ENCODE measurements at places on chromosomes 2 and 18. TPM values are rescaled to one million over a fixed set of nuclear protein-coding genes. Genes with fewer than 3 reads are reported as not detected.

FABP1 gene
- 0.46 TPM for total RNA-seq

TLX2 gene
- 0.26 TPM for total RNA-seq

LIPG gene
- total RNA-seq = 6.8 TPM

SLC11A1 gene
- total RNA-seq = 0.55 TPM

DNA sequence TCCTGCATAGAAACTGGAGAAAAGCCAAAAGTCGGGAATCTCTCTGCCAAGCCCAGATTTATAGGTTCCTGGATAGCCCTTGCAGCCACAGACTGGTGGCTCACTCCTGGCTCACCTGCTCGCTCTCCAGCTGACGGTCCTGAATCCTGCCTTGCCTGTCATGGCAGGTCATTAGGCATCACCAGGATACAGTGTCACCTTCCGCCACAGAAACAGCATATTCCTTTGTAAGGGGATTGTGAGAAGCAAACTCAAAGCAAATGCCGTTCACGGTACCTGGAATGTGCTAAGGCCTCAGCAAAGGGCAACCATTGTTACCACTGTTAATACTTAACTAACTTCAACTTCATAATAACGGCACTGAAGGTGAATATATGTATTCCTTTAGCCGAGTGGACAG lies 57.1 kb upstream of the GPR45 start:
- no peak overlapping the region for H3K4me3 ChIP-seq
- 0 out of 2 replicates have a peak, but pooled peaks cover 3% of the 10 kb centered on the region for H3K36me3 ChIP-seq
- DNase-seq = no peak
- H3K27me3 ChIP-seq = peaks cover 4% of the 10 kb centered on the region
- peaks cover 29% of the 10 kb centered on the region for H3K4me1 ChIP-seq

DNA sequence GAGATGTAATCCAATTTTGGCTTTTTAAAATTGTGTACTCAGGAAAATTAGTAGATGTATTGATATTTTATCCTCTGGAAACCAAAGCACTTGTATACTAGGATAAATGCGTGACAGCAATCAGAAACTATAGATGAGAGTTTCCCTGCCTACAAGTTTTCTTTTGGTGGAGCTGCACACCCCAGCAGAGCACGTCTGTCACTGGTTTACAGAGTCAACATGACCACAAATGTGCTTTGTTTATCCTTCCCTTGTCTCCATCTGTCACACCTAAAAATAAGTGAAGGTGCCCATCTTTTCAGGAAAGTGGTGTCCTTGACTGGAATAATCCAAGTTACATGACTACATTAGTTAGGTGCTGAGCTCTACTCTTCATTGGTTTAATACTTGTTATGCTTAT lies 210.4 kb upstream of the DSEL start:
- no peak overlapping the region for H3K4me3 ChIP-seq
- H3K4me1 ChIP-seq = no peaks in the 10 kb centered on the region
- H3K27me3 ChIP-seq = no peaks in the 10 kb centered on the region
- no peak overlapping the region for H3K27ac ChIP-seq
- DNase-seq = no peak

DNA sequence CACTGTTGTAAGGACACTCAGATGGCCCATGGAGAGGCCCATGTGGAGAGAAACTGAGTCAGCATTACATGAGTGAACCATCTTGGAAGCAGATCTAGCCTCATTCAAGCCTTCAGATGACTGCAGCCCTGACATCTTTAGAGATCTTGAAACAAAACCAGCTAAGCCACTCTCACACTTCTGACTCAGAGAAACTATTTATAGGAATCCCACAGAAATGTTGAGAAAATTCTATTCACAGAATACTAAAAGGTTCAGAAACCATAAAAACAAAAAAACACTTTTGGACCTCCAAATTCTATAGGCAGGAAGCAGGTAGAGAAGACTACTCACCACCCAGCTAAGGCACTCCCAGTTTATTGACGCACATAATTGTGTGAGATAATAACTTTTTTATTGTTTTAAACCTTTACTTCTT lies 8.7 kb downstream of the TMEM169 start:
- H3K27ac ChIP-seq = no peak overlapping the region
- DNase-seq = no peak
- H3K4me3 ChIP-seq = no peak overlapping the region
- no peaks in the 10 kb centered on the region for H3K27me3 ChIP-seq
- no peaks in the 10 kb centered on the region for H3K4me1 ChIP-seq

DNA sequence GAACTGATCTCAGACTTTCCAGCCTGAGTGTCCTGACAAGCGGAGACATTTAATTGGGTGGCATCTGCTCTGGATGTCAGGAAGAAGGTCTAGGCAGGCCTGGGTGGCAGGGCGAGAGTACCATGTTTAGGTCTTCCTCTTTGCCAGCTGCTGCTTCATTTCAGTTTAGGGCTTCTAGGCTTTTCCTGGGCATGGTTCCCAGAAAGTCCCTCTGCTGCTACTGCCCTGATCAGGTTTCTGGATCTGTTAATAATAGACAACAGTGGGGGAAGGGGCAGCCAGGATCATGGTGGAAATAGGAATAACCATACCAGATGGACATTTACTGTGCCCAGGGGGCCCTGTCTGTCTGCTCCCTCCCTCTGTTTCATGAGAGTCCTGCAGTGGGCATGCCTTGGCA lies 2.3 kb upstream of the PLCD4 start:
- no peak for DNase-seq
- no peaks in the 10 kb centered on the region for H3K36me3 ChIP-seq
- no peak overlapping the region for H3K4me3 ChIP-seq
- H3K27me3 ChIP-seq = no peaks in the 10 kb centered on the region

DNA sequence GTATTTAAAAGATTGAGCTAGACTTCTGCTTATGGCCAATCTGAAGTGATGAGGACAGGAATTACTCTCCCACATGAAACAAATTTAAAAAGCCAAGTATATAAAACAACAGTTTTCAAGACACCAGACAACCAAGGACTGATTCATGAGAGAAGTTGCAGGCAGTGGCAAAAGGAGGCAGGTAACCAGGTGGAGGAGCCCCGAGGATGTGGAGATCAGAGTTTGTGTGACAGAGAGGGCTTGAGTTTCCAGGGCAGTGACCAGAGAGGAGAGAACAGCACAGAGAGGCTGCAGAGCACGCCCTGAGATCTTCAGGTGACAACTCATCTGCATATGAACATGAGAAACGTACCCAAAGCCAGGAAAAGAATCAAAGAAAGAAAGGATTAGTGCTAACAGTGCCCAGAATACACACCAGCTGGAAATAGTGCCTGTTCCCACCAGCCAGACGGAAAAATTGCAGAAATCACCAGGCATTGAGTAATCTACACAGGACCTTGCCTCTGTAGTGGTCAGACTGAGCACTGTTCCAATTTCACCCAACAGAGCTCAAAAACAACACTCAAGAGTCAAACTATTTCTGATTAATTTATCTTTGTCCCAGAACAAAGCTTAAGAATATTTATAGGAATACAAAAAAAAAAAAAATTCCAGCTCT lies 173.1 kb downstream of the SEPTIN10 start:
- peaks cover 39% of the 10 kb centered on the region for H3K36me3 ChIP-seq
- H3K27ac ChIP-seq = no peak overlapping the region
- no peaks in the 10 kb centered on the region for H3K27me3 ChIP-seq

GRCh38 chr2:29011418-29012060 lies 30.4 kb downstream of the TOGARAM2 start:
- H3K27ac ChIP-seq = no peak overlapping the region
- no peak overlapping the region for H3K4me3 ChIP-seq
- no peaks in the 10 kb centered on the region for H3K36me3 ChIP-seq
- DNase-seq = no peak

GRCh38 chr2:191049728-191050639 lies 36.0 kb upstream of the STAT1 start:
- no peak overlapping the region for H3K4me3 ChIP-seq
- H3K27me3 ChIP-seq = no peaks in the 10 kb centered on the region
- DNase-seq = no peak
- H3K4me1 ChIP-seq = peaks cover 20% of the 10 kb centered on the region
- H3K36me3 ChIP-seq = no peaks in the 10 kb centered on the region

DNA sequence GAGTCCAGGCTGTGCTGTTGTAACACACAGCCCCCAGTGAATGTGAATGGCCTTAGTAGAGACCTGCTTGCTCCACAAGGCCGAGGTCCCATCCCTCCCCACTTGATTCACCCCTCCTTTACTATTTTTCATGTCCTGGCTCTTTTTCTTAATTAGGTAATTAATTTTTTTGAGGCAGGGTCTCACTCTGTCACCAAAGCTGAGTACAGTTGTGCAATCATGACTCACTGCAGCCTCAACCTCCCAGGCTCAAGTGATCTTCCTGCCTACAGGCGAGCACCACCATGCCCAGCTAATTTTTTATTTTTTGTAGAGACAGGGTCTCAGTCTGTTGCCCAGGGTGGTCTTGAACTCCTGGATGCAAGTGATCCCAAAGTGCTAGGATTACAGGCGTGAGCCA lies 19.3 kb downstream of the FBLN7 start:
- no peak overlapping the region for H3K27ac ChIP-seq
- H3K27me3 ChIP-seq = no peaks in the 10 kb centered on the region
- no peak for DNase-seq
- H3K4me1 ChIP-seq = 0 out of 2 replicates have a peak, but pooled peaks cover 6% of the 10 kb centered on the region

- H3K4me3 ChIP-seq = no peak overlapping the region
- H3K36me3 ChIP-seq = peaks cover 7% of the 10 kb centered on the region
Observed at GRCh38 chr2:101815739-101816391, 118.4 kb downstream of the MAP4K4 start.

GRCh38 chr2:29314816-29315571 lies 199.8 kb downstream of the CLIP4 start:
- no peak overlapping the region for H3K27ac ChIP-seq
- peaks cover 10% of the 10 kb centered on the region for H3K4me1 ChIP-seq
- H3K36me3 ChIP-seq = no peaks in the 10 kb centered on the region
- DNase-seq = peak; percentile 16
